Fibroblast of upper back skin (primary cell): ENCODE measurements at places on chromosomes 13 and 19.
A peak's percentile ranks its signal among the peaks of the same experiment; 100 is the strongest.

GRCh38 chr13:109790942-109791605, 4.7 kb upstream of the IRS2 start:
- DNase-seq = peak; percentile 58

DNA sequence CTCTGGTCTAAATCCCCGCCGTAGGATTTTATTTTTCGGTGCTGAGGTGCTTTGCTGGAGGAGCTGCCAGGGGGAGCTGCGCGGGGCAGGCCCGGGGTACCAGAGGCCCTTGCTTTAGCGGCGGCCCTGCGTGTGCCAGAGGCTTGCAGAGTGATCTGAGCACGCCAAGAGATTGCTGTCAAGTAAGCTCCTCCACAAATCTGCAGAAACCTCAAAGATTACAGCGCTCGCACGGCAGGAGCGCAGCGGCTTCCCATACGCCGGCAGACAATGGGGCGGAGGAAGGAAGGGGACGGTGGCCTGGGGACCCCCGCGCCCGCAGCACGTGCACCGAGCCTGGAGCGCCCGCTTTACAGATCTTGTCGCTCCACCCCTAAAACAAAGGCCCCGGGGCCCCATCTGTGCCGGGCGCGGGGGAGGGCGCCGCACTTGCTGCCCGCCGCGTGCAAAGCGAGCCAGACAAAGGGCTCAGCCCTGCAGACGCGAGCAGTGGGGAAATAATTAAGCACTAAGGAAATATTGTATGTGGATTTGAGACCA, 9.1 kb upstream of the C19orf12 start:
- peak; percentile 11 for DNase-seq

GRCh38 chr13:24458736-24459135, 53.8 kb downstream of the PARP4 start:
- DNase-seq = no peak

GRCh38 chr19:40365613-40366401, 17.3 kb downstream of the PLD3 start:
- peak; percentile 78 for DNase-seq
